Cardiac fibroblast (primary cell): ENCODE measurements at places on chromosomes 13 and 19.

DNA sequence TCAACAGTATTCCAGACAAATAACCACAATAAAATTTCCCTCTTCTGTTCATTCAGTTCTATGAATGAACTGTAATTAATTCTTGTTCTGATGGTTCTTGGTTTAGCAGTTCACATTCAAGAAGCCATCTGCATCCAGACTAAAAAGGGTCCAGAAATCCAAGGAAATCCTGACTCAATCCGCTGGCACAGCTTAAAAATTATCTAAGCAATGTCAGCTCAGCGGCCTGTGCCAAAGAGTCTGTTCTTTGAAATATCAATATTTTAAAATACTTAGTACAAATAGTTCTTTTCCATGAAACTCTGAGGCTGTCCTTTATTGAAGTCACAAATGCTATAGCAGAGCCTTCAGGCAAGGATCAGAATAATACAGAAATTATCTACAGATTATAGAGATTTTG lies 57.2 kb downstream of the DHRS12 start:
- no peak for DNase-seq

DNA sequence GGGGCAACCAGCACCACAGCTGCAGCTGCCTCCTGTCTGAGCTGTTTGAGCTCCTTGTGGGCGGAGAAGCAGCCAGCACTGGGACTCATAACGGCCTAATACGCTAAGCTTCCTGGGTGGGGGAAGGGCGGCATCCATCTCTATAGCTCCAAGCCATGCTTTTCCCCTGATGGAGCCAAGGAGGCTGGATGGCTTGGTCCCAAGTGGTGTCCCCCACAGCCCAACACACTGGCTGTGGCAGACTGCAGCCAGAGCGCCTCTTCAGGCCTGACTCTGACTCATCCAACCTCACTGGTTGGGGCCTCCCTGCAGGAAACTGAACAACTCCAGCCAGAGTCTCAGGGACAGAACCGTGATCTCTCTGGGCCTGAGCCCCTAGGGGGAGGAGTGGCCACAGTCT lies 537.3 kb downstream of the SUCLA2 start:
- peak; percentile 43 for DNase-seq

DNA sequence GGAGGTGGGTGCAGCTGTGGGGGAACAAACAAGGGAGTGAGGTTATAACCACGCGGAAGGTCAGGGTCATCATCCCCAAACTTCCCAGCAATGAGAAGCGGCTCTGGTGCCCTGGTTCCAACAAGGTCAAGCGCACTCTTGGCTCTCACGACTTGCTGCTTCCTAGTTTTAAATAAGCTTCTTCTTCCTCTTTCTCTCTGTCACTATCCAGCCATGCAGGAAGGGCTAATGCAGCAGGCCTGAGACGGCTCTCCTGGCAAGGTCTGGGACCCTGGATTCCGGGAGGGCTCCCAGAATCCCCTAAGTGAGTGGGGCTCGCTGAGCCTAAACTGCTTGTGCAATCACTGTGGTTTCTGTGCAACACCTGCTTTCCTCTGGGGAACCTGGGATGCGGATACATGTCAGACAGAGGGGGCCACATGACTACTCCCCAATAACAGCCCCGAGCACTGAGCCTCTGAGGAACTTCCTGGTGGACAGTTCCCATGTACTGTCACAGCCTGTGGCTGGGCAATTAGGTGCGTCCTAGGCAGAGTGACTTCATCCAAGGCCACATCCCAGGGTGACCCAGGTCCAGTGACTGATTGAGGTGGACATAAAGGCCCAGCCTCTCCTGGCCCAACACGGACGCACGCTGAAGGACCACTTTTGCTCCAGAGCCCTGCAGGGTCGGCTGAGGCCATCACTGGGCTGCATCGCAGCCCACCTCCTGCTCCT lies 24.2 kb downstream of the VRK3 start:
- no peak for DNase-seq

DNA sequence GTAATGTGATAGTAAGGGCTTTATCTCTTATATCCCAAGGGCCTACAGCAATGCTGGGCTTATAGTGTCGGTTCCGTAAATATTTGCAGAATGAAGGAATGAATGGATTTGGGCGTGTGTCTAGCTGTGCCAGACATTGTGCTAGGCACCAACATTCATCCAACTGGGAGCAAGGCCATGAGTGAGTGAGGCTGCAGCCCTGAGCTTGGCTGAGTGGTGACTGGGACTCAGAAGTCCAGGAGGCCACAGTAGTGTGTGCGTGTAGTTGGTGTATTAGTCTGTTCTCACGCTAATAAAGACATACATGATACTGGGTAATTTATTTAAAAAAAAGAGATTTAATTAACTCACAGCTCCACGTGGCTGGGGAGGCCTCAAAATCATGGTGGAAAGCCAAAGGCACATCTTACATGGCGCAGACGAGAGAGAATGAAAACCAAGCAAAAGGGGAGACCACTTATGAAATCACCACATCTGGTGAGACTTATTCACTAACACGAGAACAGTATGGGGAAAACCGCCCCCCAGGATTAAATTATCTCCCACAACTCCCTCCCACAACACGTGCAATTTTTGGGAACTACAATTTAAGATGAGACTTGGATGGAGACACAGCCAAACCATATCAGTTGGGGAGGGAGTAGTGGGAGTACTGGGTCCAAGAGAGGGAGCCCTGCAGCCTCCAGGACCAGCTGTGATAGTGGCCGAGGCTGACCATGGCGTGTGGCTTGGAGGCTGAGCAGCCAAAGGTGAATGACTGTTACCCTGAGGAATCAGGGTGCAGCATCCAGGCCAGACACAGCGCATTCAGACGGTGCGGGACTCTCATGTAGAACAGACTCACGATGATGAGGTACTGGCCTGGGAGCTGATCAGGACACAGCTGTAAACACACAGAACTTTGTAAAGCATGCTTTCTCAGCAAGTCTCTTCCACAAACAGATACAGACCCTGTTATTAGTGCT lies 104.6 kb downstream of the TEX26 start:
- DNase-seq = no peak

GRCh38 chr13:28967029-28967915 lies 147.1 kb downstream of the MTUS2 start:
- DNase-seq = no peak

DNA sequence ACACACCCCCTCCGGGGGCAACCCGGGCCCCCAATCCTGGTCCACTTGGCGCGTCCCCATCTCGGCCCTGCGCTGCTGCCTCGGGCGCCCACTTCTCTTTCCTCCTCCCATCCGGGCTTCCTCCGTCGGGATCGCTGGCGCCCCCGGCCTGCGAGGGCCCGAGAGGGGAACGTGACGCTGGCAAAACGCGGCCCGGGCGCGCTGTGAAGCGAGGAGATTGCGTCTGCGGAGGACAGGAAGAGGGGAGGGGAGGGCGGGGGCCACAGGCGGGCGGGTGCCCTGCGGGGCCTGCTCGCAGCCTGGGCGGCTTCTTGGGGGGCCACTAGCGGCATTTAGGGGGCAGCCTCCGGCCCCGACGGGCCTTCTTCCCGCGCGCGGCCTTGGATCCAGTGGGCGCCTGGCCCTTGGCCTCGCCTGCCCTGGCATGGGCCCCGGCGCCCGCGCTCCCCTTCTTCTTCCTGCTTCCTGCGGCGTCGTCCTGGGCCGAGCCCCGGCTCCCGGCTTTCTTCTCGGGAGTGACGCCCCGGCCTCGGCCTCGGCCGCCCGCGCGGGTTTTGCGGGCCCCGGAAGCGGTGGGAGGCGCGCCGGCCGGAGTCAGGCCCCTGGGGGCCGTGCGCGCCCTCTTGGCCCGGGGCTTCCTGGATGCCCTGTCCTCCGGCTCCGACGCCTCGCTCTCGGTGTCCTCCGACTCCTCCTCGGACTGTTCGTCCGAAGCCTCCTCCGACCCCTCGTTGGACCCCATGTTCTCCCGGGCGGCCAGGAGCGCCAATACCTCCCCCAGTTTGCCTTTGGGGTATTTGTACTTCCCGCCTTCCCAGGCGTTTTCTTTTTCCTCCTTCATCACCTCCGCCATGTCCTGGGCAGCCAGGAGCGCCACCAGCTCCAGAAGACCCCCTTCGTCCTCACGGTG lies 2.2 kb downstream of the PNMA8B start:
- no peak for DNase-seq

DNA sequence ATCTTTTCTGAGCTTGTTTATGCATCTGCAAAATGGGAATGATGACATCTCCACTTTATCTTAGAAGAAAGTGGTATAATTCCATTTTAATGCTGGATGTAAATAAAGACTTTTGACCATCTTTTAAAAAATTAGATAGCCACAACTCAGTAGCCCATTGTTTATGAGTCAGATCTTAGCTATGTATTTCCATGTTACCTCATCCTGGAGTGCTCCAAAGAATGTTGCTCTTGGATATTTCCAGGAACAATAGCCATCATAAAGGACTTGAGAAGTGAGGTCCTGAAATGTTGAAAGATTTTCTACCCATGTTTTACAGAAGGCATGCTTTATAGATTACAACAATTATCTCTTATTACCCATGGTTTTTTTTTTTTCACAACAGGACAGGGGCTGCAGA lies 229.3 kb upstream of the EDNRB start:
- peak; percentile 65 for DNase-seq

GRCh38 chr13:30904043-30904442 lies 2.0 kb upstream of the MEDAG start:
- peak; percentile 47 for DNase-seq

DNA sequence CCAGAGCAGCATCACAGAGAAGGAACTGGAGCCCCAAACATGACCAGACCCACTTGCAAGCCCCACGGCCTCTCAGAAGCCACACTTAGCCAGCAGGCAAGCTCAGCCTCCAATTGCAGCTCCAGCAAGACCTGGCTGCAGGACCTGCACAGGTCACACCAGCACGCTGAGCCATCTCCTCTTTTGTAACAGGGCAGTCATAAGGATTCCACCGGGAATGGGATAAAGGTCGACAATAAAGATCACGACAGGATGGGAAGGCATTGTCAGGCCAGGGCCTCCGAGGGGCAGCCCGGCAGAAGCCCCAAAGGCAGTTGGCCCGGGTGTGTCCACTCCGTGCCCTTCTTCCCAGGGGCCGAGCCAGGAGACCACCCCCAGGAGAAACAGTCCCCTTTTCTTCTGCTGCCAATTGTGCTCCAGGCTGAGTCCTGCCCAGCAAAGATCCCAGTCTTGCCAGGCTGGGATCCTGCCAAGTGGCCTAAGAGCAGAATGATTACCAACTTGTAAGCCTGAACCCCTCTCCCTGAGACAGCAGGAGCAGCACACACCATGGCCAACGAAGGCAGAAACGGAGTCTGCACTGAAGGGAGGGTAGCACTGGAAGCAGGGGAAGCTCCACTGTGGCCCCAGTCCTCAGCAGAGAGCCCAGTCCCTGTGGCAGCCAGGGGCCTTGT lies 12.5 kb downstream of the PEPD start:
- no peak for DNase-seq

GRCh38 chr13:49877629-49878218 lies 58.4 kb downstream of the SPRYD7 start:
- no peak for DNase-seq

GRCh38 chr13:112969692-112970338 lies 801 bp downstream of the MCF2L start:
- DNase-seq = no peak

DNA sequence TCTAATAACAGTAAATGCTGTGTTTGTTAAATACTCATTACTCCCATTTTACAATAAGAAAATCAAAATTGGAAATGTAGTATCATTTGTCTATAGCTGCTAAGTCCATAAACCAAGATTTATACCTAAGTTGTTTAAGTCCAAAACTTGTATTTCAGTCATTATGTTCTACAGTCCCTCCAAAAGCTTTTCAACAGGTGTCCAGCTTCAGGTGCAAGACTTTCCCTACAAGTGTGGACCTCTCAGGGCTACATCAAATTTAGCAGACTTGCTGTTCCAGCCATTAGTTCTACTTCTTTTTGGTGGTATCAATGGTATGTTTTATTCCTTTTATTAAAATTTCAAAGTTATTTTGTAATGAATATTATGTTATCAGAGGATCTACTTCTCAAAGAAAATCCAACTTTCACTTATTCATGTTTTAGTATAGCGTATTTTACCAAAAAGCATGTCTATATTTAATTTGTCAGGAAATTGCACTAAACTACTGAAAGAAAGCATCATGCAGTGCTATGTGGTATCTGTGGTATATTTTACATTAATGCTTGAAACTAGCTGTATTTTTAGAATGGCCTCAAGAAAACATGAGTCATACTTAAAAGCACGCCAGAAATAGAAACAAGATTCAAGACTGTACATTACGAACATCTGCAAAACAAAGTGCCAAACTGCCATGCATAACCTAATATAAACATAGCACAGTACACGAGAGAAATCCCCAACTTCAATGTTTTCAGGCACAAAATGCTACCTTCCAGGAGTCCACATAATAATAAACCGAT lies 44.5 kb downstream of the VWA8 start:
- peak; percentile 88 for DNase-seq

- peak; percentile 67 for DNase-seq
These were observed 114.3 kb downstream of the TEX26 start for GRCh38 chr13:31046711-31047279.

GRCh38 chr13:76942363-76942762 lies 5.9 kb upstream of the ACOD1 start:
- no peak for DNase-seq

DNA sequence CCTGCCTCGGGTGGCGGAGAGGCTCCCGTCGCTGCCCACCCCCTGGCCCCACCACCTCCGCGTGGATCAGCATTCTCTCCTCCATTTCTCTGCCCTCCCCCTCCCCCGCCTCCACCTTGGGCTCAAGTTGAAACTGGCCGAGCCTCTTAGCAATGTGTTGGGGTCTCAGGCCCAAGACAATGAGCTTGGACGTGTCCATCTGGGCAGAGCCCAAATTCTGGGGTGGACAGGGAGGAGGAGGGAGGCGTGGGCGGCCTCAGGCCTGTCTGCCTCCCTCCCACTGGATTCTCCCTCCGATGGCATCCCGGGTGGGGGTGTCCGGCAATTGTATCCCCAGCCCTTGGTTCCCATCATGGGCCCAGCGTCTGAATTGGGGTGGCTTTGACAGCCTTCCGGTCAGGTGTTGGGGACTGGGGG lies 1.2 kb downstream of the CELF5 start:
- no peak for DNase-seq

DNA sequence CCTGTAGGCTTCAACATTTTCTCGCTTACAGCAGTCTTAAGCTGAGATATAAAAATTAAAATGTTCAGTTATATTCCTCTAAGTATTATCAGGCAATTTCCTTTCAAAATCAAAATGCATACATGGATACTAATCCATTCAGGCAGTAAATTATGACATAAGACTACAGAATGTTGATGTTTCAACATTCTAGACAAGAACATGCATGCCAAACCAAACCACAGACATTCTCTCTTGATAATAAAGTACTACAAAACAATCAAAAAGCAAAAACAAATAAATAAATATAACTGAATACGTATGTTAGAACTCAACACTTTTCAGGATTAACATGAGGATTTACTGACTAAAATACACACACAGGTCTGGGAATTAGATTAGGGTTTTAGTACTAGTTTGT lies 7.7 kb downstream of the DIS3 start:
- DNase-seq = peak; percentile 35

GRCh38 chr19:15072930-15073647 lies 8.9 kb upstream of the OR1I1 start:
- DNase-seq = no peak

DNA sequence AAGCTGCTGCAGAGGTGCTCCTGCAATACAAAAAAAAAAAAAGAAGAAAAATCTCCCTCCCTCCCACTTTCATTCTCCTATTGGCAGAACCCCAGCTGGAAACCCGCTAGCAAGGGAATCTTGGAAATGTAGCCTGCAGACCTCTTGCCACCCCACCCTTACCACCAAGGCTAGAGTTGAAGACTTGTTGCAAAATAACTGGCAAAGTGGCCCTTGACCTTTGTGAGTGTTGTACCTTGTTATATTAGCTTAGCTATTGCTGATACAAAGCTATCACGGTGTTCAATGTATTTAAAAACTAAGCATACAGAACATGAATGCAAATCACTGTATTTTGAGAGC lies 57.5 kb upstream of the KCTD4 start:
- no peak for DNase-seq
